ENCODE measurements at places on chromosomes 6 and 20.

DNA sequence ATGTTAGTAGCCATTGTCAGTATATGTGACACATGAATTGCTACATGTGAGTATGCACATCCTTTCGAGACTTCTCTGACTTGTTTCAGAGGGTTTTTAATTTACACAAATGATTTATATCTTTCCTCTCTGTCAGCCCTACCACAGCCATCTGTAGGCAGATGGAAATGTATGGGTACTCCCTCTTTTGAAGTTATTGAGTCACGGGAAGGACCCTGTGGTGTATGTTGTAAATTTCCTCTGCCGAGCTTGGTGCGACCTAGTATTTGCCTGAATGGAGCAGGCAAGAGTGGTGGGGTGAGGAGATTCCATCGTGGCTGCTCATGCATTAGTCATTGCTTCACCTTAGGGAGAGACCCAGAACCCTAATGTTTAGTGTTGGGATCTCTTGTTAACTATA, 171.9 kb downstream of the JARID2 start:
- no peak for DNase-seq

DNA sequence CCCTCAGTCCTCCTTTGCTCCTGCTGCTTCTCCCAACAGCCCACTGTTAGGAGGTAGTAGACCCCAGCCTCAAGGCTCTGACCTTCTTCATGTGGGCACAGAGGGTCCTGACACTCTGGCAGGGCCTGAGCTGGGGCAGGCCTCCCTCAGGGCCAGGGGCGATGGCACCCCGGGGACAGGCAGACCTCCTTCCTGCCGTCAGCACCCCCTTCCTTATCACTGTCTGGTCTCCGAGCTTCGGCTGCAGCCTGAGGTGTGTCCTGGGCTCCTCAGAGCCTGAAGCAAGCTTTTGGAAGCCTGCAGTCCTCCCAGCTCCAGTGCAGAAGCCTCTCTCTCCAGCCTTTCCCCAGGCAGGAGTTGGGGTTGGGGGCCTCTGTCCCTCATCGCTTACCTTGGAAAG, 22.0 kb downstream of the SPDEF start:
- no peak for DNase-seq

GRCh38 chr6:109457562-109457996, 2.0 kb upstream of the MICAL1 start:
- no peak for DNase-seq

GRCh38 chr6:154001494-154002285, 37.4 kb upstream of the OPRM1 start:
- DNase-seq: no peak

DNA sequence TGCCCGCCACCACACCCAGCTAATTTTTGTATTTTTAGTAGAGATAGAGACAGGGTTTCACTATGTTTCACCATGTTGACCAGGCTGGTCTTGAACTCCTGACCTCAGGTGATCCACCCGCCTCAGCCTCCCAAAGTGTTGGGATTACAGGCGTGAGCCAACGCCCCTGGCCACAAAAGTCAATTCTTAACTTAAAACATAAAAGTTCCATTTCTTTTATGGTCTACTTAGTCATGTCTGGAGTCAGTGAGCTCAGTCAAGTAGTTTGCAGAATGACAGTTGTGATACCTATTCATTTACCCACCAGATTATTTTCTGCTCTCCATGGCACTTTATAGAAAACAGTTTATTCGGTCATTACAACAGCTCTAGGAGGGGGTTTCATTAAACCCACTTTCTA, 103.1 kb upstream of the ESR1 start:
- no peak for DNase-seq

DNA sequence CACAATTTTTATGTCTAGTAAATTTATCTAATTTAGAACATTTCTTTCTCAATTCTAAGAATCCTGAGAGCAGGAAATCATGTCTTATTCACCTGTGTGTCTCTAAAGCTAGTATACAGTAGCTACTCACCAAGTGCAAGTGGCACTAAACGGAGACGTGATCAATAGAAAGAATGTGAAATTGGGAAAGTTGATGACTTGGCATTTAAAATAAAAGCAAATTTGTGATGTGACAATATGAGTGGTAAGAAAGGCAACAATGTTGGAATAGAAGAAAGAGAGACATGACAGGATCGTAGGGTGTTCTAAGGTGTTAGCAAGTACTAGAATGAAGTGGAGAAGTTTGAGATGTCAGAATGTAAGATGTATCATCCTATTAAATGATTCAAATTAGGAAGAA, 725.9 kb downstream of the BCKDHB start:
- DNase-seq: no peak

GRCh38 chr6:9173229-9173628, 737.9 kb upstream of the SLC35B3 start:
- DNase-seq: no peak

- DNase-seq: no peak
Measured at GRCh38 chr6:19159089-19159488, 678.1 kb upstream of the ID4 start.

- DNase-seq: no peak
Measured at GRCh38 chr6:22413681-22414311, 117.0 kb upstream of the PRL start.

DNA sequence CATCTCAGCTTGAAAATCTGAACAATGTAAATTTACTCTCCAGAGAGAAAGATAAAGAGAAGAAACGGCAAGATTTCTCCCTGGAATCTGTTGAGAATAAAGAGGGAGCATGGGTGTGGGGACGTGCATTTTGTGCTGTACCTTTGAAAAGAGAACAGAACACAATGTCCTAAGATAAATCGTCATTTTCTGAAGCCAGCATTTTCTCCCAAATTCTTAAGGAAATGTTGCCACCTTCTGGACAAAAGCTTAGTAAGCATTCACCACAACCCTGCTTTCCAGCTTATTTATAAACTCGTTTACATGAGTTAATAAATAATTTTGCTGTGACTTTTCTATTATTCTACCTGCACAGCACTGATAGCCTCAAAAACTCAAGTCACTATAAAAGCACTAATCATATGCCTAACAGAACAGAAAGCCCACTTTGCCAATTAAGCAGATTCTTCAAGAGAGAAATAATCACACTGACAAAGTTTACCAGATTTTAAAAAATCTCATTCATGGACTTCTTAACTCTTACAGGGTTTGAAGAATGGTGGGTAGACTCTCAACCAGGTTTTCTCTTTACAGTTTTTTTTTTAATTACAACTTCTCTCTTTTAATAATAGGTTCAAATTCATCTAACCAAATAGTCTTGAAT, 155.8 kb downstream of the MBOAT1 start:
- DNase-seq: no peak

DNA sequence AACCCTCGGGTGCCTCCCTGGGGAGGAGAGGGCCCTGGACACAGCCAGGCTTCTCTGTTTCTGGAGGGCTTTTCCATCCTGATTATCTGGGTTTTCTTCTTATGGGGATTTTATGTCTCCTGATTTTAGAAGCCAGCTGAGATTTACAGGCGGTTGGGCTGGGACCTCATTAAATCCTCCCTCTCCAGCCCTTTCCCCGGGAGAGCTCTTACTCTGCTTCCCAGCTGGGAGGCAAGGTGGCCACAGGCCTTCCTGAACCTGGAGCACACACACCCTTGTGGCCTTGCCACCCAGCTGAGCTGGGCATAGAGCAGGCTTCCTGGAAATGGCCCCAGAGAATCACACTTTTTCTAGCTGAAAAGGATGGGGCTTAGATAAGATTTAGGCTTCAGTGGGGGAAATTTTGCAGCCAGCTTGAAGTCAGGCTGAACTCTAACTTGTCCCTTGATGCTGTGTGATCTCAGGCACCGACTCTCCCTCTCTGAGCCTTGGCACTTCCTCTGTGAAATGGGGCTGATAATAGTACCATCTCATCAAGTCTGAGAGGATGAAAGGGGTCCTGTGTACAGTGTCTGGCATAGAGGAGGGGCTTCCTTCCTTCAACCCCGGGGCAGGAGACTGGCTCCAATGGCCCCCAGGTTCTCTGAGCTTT, 16.6 kb downstream of the VSTM2L start:
- no peak for DNase-seq

DNA sequence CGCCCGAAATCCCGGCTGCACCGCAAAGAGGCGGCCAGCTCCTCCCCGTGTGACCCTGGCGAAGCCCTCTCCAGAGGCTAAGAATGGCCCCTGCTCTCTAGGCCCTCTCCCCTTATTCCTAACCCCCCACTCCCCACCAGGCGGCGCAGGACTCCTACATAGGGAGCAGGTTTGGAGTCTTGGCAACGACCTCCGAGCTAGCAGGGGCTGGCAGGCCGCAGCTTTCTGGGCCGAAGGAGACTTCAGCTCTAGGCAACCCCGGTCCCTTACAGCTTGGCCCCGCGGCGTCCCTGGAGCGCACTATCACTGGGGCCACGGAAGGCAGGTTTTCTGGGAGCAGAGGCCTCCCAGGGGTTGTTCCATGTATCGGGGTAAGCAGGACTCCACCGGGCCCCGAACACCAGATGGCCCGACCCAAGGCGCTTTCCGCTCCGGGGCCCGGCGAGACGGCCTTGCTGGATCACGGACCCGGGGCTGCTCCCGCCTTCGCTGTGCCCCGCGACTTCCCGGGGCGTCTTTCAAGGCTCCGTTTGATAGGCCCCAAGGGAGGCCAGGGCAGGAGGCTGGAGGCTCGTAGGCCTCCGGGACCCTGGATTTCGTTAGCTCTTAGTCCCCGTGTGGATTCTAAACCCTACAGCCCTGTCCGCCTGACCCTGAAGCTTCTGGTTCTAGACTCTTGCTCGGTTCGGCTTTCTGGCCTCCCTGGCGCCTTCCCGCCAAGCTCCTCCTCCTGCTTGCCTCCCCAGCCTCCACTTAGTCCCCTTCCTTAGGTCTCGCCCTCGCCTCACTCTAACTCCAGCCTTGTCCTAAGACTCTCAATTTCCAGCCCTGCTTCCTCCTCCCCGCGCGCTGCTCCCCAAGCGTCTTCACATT, 1.9 kb downstream of the SLC32A1 start:
- DNase-seq: peak; percentile 34

DNA sequence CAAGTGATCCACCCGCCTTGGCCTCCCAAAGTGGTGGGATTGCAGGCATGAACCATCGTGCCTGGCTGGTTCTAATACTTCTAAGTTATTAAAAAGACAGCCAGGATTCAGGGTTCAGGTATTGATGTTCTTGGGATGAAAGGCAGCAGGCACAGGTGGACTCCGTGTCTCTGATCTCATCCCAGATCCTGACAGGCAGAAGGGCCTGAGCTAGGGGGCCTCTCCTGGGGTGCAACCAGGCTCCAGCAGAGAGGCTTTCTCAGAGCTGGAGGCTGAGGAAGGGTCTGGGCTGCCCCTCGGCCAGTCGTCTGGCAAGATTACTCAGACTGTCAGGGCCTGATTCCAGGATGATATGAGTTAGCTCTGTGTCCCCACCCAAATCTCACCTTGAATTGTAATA, 106.3 kb downstream of the SCML4 start:
- no peak for DNase-seq

DNA sequence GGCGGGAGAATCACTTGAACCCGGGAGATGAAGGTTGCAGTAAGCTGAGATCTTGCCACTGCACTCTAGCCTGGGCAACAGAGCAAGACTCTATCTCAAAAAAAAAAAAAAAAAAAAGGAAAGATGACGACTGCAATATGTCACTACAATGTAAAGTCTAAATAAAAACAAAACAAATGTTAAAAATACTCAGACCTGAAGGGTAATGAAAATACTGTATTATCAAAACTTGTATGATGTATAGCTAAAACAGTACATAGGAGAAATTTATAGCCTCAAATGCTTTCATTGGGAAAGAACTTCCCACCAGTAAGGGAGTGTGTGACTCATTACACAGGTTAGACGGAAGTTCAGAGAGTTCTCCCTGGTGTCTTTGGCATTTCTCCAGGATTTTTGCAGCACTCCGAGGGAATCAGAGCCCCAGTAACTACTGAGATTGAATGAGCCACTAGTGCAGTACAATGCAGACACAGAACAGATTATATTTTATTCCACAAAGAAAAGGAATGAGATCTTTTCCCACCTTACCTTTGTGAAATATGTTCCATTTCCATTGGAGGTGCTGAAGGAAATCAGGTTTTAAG, 12.5 kb upstream of the RALGAPB start:
- DNase-seq: no peak

DNA sequence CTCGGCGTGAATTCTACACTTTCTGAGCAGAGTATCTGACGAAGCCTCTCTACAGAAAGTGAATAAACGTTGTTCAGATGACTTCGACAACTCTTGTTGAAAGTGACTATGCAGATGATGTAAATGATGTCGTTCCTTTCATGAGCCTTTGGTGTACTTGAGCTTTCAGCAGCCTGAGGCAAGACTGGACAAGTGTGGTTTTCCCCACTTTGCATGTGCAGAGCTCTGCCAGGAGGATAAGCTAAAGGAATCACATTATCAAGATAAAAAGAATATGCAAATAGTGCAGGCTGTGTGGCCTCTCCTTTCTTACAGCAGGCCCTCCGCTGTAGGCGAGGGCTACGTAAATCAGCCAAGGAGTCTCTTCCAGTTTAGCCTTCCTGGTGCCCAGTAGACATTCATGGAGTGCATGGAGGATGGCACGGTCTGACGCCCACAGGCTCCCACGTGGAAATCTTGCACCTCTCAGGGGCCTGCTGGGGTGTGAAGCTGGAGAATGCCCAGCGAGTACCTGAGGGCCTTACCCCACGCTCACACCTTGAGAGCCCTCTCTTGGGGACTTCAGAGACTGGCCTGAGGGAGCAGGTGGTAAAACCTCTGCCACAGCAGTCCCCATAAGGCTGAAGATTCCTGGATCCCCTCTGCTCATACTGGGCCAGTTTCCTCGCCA, 54.9 kb downstream of the RPP40 start:
- no peak for DNase-seq

DNA sequence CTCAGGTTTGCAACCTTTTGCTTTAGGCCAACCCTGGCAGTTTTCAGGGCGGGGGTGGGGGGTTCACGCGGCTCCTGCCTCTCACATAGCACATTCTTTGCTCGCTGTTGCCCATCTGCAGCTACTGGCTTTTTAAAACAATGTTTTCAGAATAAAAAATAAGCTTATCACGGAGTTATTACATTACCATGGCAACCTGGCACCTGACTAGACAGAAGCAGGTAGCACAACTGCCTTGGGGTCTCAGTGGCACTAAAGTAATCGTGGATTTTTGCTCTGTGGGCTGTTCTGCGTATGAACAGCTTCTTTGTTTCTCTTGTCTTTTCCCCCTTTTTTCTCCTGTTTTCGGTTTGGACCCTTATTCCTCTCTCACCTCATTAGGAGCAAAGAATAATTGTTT, 9.1 kb upstream of the MANBAL start:
- DNase-seq: no peak

DNA sequence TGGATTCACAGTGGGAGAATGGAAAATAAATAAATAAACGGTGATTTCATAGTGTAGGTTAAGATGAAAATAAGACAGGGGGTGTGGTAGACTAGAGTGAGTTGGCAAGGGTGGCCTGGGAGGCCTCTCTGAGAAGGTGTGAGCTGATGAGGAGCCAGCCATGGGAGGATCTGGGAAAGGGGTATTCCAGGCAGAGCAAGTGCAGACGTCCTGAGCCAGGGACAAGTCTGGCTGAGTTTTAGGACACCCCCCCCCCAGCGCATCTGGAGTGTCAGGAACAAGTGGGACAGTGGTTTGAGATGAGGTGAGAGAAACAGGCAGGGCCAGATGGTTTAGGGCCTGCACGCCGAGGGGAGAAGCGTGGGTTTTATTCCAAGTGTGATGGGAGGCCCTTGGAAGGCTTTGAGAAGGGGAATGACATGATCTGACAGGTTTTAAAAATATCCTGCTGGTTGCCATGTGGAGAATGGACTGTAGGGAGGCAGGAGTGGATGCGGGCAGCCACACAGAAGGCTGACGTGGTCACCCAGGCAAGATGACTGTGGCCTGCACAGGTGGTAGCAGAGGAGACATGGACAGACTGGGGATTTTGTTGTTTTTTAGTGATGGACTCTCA, 21.1 kb upstream of the CCM2L start:
- no peak for DNase-seq

Measured in activated B cell treated with CpG ODN at 0.5 μM for 24 hours (primary cell).